Skin of body (tissue), 3 donors: ENCODE measurements at places on chromosomes 7 and 10. TPM values are rescaled to one million over a fixed set of nuclear protein-coding genes. Genes with fewer than 3 reads are reported as not detected.

GRCh38 chr7:25012254-25012653, 32.3 kb upstream of the OSBPL3 start:
- no peak for DNase-seq

DNA sequence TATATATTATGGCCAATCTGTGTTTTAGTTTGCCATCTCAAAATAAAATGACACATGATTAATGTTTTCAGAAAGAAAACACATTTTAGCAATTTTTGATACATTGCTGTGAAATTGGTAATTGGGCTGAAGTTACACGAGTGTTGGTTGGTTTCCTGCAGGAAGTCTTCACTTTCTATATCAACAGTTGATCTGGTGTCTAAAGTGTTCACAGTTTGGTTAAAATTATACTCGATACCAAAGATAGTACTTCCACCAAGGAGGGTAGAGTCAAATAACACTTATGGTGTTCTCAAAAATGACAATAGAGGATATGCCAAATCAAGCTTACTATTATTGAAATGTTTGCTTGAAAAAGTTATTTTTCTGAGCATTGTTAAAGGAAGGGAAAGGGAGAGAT, 120.3 kb upstream of the GLCCI1 start:
- DNase-seq, result no peak

DNA sequence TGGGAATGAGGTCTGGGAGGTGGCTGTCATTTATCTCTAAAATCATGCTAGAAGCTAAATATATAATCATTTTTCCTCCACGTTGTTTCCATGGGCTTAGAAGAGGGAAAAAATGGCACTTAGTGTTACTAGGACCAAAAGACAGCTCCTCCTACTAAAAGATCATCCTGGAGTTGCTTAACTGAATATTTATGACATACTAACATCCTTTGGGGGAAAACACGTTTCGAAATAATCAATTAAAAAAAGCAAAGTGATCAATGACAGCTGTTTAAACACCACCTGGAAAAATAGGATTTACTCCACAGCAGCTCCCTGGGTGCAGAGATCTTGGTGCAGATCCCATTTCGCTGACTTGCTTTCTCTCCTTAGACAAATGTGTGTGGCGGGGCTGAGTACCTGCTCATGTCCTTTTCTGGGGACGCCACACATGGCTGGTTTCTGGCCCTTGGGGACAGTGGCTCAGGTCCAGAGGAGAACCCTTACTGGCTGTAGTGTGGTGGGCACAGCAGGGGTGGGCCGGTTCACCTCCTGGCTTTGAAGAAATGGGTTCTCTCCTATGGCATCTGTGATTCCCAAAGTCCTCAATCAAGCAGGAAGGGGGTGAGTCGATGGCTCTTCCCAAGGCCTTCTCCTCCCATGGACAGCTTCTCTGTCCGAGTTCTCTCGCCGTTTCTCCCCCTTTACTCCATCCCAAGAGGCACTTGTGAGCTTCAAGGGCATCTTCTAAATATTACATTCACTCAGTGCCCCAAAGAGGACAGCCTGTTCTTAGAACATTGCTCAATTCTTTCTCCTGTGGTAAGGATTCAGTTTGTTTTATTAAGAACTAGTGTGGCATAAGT, 156.4 kb upstream of the KLF14 start:
- DNase-seq, result no peak

GRCh38 chr7:25187932-25188331, 40.4 kb downstream of the NPVF start:
- no peak for DNase-seq

- DNase-seq, result no peak
These were observed 154.3 kb downstream of the PHF14 start for GRCh38 chr7:11127988-11128387.

- DNase-seq, result no peak
These were observed 4.6 kb downstream of the HSPA12A start for GRCh38 chr10:116737627-116738327.

- no peak for DNase-seq
These were observed 175.5 kb upstream of the SHH start for GRCh38 chr7:155987681-155988235.

DNA sequence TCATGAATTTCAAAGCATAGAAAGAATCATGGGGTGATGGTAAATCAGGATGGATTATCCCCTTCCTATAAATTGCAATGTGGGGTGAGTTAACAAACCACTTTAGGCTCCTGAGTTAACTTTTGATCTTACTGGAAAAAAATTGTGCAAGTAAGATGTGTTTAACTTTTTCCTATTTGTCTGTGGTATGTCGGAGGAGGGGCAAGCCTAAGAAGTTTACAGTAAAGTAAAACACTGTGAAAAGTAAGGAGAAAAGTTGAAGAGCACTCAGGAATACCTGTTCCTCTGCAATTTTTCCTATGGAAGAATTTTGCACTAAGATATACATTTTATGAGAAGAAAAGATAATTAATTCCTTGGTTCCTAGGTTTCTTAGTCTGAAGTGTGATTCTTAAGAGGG, 44.4 kb downstream of the IFIT5 start:
- DNase-seq, result no peak

DNA sequence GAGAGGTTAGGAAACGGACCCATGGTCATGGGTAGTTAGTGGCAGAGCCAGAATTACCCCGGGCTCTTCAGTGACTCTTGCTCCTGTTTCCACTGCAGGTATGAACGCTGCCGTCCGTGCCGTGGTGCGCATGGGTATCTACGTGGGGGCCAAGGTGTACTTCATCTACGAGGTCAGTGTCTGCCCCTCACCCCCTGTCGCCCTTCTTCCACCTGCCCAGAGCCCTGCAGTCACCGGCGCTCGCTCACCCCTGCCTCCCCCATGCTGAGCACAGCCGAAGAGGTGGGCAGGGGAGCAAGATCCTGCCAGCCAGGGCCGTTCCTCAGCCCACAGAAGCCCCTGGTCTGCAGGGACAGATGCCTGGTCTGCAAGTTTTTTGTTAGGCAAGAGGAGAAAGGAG, 14.9 kb downstream of the PFKP start:
- no peak for DNase-seq

OR2A5 gene
- total RNA-seq, result not detected

OPALIN gene
- not detected for total RNA-seq

MORN4 gene
- total RNA-seq, result 5.4 TPM

COL17A1 gene
- 128 TPM for total RNA-seq

SPDYE5 gene
- not detected for total RNA-seq

COBL gene
- 11.9 TPM for total RNA-seq

PRR15 gene
- 0.20 TPM for total RNA-seq

DGKB gene
- 2.9 TPM for total RNA-seq

CPSF4 gene
- total RNA-seq, result 18.1 TPM

RBP3 gene
- total RNA-seq, result not detected
